Ammon's horn (tissue), 1 donor: ENCODE measurements at places on chromosomes 7 and 10.
A peak's percentile ranks its signal among the peaks of the same experiment; 100 is the strongest.

DNA sequence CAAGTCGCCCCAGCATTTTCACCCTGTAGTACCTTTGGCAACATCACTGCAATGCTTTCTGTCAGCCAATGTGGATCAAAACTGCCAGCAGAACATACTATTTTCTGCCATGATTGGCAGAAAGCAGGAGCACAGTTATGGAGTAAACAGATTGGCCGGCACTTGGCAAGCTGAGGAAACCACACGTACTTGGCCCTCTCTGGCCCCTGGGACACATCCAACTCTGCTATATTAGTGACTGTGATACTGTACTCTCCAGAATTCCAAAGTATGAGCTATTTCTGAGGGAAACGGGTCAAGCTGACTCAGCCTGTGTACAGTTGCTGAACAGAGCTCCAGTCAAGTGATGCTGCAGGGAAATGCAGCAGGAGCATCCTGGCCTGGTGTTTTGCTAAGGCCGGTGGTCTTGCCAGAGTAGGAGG, 39.8 kb upstream of the LANCL2 start:
- DNase-seq = peak; percentile 22

DNA sequence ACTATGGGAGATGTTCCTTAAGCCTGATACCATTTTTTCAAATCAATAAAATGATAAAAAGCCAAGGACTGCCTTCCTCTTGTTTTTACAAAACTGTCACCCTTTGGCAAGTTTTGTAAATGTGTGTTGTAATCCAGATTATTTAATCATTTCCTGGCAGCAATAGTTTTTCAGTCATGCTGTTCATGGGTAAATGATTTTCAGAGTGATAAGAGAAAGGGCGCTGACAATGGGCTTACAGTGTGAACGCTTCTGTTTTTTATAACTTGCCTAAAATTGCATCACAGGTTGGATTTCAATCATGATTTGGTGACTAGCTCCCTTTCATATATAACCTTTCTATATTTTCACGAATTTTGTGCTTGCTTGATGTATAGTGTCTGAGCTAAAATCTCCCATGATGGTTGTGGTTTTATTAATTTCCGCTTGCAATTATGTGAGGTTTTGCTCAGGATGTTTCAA, 19.0 kb upstream of the DMBT1 start:
- DNase-seq = no peak

GRCh38 chr10:82319074-82319473, 444.1 kb downstream of the NRG3 start:
- peak; percentile 12 for DNase-seq

DNA sequence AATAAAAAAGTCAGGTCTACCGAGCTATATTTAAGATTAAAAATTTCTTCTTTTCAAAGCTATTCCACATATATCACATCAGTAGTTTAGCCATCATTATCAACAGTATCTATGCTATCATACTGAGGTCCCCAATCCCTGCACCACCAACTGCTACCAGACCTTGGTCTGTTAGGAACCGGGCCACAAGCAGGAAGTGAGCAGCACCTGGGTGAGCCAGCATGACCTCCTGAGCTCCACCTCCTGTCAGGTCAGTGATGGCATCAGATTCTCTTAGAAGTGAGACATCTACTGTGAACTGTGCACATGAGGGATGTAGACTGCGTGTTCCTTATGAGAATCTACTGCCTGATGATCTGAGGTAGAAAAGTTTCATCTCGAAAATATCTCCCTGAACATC, 632.1 kb upstream of the KCND2 start:
- no peak for DNase-seq

DNA sequence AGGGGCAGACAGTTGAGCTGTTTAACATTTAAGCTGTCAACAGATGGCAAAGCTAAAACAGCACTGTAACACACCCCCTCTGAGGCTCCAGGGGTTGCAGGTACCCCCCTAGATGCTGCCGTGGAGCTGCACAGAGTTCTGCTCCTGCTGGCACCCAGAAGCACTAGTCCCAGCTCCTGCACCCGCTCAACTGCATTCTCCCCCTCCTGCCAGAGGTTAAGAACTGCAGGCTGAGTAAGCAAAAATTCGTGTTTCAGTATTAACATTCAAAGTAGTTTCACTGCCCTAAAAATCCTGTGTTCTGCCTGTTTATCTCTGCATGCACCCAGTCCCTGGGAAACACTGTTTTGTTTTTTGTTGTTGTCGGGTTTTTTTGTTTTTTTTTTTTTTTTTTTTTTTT, 790.8 kb upstream of the KCND2 start:
- peak; percentile 14 for DNase-seq

GRCh38 chr10:102020938-102021337, 35.0 kb downstream of the ARMH3 start:
- no peak for DNase-seq

GRCh38 chr10:37856881-37857286, 526 bp downstream of the ZNF248 start:
- DNase-seq = no peak

GRCh38 chr10:30784524-30784896, 155.0 kb upstream of the LYZL2 start:
- no peak for DNase-seq

DNA sequence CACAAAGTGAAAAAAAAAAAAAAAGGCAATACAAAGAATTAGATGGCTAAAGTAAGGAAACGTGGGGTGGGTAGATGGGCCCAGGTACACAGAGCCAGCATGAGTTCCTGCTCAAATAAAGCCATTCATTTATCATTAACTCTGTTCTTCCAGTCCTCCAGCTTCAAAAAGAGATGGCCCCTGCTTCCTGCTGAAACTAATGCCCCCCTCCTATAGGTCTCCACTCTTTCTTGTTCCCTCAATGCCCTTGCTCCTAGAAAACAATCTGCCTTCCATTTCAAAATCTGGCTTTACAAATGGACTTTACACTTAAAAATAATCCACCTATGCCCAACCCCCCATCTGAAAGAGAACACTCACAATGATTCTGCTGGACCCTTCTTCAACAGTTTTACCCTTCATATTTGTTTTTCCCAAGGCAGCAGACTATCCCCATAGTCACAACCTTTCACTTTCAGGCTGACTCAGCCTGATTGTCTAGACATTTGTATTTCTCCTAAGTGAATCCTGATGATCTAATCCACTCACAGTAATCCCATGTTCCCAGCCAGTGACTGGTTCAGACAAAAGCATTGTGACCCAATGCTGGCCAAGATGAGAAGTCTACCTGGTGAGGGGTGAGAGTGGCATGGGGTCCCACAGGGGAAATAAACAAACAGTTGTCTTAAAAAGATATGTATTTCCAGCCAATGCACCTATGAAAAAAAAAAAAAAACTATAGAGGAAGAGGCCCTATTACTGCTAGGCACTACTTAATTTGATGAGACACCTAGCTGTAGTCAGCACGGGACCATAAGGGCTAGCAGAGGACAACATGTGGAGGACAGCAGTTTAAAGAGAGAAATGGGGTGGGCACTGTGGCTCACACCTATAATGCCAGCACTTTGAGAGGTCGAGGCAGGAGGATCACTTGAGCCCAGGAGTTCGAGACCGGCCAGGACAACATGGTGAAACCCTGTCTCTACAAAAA, 74.6 kb upstream of the GRID1 start:
- DNase-seq = no peak

DNA sequence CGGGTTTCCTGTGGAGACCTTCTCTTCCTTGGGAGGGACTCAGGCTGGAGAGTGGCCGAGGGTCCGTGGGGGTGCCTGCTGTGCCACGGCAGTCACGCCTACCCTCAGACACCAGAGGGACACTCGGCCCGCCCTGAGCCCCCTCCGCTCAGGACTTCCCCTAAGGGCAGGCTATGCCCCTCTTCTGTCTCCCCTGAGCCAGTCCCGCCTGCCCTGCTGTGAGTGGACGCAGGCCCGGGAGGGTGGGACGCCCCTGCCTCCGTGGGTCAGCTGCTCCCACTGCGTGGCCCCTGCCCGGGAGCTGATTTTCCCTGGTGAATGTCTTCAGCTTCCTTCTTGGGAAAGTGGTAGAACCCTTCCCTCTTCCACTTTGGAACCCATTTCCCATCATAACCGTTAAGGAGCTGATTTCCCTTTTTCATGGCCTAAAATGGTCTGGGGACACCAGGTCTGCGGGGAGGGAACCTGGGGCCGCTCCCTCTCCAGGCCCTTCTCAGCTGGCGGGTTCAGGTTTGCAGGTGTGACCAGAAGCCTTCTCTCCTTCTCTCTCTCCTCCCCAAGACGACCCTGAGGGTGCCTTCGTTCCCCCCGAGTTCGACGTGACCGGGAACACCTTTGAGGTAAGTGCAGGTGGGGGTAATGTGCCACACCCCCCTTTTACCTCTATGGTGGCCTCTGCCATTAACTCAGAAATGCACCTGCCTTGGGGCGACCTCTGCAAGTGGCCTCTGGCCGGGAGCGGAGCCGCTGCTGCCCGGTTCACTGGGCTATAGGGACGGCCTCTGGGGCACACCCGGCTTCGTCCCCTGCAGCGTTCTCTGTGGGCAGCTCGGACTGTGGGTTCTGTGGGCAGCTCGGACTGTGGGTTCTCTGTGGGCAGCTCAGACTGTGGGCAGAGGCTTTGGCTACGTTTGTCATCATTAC, 7.9 kb downstream of the KNDC1 start:
- DNase-seq = no peak

DNA sequence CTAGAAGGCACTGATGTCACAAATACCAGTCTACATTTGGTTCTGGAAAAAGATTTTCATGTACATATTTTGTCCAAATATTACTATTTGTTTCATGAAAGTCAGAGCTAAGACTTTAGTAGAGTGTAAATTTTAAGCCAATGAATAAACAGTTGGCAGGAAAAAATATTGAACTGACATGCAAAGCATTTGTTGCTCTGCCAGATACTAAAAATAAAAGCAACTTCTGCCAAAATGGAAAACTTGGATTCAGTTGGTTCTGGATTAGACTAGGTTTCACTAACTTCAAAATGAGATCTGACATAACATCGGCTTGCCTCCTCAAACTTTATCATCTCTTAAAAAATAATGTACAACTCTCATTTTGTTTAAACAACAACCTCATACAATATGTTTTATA, 34.9 kb downstream of the FAM204A start:
- DNase-seq = no peak

DNA sequence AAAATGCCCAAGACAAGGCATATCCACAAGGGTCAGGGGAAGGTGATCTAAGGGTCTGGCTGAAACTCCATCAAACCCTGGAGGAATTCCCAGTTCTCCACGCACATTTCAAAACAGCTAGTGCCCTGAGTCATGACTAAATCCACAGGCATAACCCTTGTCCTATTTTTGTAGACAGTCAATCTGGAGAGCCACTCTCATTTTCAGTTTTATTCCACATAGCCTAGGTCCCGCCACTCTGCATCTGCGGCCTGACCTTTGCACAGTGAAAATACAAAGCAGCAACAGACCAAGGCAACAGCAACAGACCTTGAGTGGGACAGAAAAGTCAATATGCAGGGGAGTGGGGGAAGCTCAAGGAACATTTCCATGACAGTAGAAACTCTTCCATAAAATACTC, 201.4 kb upstream of the NPVF start:
- no peak for DNase-seq

DNA sequence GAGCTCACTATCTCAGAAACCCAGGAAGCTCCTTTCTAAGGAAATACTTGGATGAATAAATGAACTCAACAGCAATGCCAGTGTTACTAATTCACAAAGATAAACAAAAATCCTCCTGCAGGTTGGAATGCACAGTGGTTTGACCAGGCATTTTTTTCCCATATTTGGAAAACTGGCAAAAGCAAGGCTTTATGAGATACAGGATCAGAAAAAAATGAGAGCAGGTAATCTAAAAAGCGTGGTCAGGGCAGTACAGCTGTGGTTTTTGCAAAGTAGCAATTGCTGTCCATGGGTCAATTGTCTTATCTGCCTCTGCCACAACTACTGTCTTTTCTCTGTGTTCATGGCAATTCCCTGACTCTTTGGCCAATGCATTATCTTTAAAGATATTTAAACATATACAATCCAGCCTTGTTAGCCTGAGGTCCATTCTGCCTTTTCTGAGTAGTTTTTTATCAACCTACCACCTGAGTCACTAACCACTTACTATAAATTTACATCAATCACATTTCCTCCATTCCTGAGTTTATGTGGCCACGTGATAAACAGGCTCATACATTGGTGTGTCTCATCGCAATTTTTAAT, 564.5 kb upstream of the IGFBP3 start:
- DNase-seq = no peak

DNA sequence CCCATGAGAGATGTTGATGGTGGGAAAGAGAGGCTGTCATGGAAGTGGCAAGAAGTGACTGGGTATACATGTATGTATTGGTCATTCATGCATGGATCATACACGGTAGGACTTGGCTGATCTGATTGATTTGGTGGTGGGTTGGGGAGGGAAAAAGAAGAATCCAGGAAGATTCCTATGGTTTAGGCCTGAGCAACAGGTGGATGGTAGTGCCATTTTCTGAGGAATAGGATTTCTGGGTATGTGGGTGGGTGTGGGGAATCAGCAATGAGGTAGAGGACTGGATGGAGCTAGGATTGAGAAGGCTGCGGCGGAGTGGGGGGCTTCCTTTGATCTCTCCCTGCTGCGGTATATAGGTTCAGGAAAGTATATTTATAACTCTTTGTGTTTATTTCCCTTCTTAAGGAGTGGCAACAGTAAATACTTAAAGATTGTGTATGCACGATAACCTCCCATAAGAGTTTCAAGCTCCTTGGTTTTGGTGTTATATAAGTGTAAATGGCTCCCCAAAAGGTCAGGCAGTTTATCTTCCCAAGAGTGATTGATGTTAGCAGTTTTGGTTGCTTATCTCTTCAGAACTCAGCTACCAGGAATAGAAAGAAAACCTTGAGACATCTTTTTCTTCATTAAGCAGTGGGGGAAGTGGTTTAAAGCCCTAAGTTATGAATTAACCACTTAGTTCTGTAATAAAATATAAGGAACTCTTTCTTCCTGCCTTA, 100.1 kb downstream of the LSMEM1 start:
- DNase-seq = no peak

DNA sequence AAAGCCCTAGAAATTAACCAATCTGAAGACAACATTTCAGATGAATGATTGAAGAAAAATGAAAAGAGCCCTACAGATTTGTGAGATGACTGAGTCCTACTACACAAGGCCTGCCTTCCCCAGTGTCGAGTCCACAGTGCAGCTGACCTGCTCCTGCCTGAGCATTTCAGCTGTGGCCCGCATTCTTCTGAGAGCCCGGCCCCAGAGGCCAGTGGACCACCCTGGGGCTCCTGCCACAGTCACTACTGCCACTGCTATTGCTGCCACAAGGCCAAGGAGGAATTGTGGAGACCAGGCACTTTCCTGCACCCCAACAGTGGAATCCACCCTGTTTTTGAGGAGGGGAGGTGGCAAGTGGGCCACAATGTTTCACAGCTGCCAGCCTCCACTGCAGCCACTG, 19.6 kb upstream of the ZNF735 start:
- no peak for DNase-seq

- DNase-seq = no peak
These were observed 44.3 kb downstream of the CACUL1 start for GRCh38 chr10:118710487-118710886.

DNA sequence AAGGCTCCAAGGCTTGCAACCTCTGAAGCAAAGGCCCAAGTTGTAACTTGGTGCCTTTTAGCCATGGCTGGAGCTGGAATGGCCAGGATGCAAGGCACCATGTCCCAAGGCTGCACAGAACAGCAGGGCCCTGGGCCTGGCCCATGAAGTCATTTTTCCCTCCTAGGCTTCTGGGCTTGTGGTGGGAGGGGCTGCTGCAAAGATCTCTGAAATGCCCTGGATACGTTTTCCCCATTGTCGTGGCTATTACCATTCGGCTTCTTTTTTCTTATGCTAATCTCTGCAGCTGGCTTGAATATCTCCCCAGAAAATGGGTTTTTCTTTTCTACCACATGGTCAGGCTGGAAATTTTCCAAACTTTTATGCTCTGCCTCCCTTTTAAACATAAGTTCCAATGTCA, 234.2 kb downstream of the CDK14 start:
- no peak for DNase-seq

GRCh38 chr10:21372651-21373410, 152.7 kb downstream of the SKIDA1 start:
- DNase-seq = no peak

- DNase-seq = no peak
These were observed 241.5 kb upstream of the SP8 start for GRCh38 chr7:21028186-21028585.
